ENCODE measurements at places on chromosomes 5 and 9. TPM values are rescaled to one million over a fixed set of nuclear protein-coding genes. Genes with fewer than 3 reads are reported as not detected.

DNA sequence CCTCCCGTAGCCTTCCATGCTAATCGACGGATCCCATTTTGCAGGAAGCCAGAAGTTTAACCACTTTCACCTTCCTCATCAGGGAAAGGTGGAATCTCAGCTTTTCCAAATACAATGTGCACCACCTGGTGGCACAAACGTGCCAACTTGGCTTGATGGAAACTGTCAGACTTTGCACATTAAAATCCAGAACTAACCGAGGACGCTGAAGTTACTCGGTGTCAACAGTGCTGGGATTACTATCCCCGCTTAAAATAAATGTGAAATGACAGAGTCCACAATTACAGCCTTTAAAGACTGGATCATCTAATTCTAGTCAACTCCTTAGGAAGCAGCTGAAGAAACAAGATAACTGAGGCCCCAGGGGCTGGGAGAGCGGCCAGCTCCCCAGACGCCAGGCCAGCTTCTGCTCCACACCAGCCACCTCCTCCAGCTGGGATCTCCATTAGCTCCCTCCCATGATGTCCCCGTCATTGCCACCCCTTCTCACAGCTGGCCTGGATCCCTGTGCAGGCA lies 50.1 kb upstream of the RETREG1 start:
- H3K36me3 ChIP-seq, result peaks cover 9% of the 10 kb centered on the region
- H3K27me3 ChIP-seq, result no peaks in the 10 kb centered on the region
- 0 out of 2 replicates have a peak, but pooled peaks cover 3% of the 10 kb centered on the region for H3K4me1 ChIP-seq

GRCh38 chr9:88814577-88814976 lies 176.7 kb upstream of the S1PR3 start:
- H3K4me1 ChIP-seq, result no peaks in the 10 kb centered on the region
- no peak overlapping the region for H3K27ac ChIP-seq
- H3K27me3 ChIP-seq, result no peaks in the 10 kb centered on the region
- no peak for DNase-seq
- no peak overlapping the region for H3K4me3 ChIP-seq

GRCh38 chr9:129595311-129595741 lies 25.6 kb downstream of the C9orf50 start:
- no peak for DNase-seq
- H3K4me1 ChIP-seq, result peaks cover 42% of the 10 kb centered on the region

Gene FOXD4L6
- total RNA-seq, result not detected

GRCh38 chr5:138947780-138948179 lies 72.6 kb upstream of the LRRTM2 start:
- H3K27me3 ChIP-seq, result no peaks in the 10 kb centered on the region
- no peak overlapping the region for H3K4me3 ChIP-seq
- H3K4me1 ChIP-seq, result no peaks in the 10 kb centered on the region
- no peaks in the 10 kb centered on the region for H3K36me3 ChIP-seq
- H3K27ac ChIP-seq, result no peak overlapping the region

DNA sequence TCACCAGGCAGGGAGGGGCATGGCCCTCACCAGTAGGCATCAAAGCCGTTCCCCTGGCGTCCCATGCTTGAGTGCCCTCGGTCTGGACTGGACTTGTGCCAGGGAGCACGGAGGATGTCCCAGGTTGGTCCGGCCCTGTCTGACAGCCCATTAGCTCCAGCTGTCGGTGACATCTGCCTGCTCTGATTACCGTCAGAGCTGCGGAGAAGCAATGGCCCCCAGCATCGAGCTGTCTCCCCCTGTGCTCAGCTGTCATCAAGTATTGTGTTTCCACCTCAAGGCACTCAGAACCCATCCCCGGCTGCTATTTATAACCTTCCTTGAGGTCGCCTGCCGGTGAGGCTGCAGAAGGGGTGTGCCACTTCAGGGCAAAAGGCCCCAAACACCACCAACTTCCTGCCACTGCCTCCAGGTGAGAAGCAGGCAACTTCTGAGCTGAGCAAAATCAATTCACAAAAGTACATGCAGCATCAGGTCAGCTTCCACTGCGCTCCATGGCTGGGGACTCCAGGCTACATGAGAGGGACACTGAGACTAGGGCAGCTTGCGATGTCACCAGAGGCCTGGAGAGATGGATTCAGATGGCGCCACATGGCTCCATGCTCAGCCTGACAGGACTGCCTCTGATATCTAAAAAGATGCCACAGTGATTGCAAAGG lies 142.7 kb downstream of the C5orf15 start:
- H3K27me3 ChIP-seq, result no peaks in the 10 kb centered on the region
- no peak overlapping the region for H3K4me3 ChIP-seq
- DNase-seq, result no peak
- H3K27ac ChIP-seq, result no peak overlapping the region
- H3K36me3 ChIP-seq, result no peaks in the 10 kb centered on the region
- 0 out of 2 replicates have a peak, but pooled peaks cover 6% of the 10 kb centered on the region for H3K4me1 ChIP-seq

Gene NR2F1-AS1
- total RNA-seq, result 0.32 TPM

- DNase-seq, result no peak
- no peaks in the 10 kb centered on the region for H3K36me3 ChIP-seq
- H3K4me3 ChIP-seq, result no peak overlapping the region
- no peaks in the 10 kb centered on the region for H3K4me1 ChIP-seq
- no peak overlapping the region for H3K27ac ChIP-seq
These were observed 55.6 kb downstream of the S1PR3 start for GRCh38 chr9:89046832-89047231.

GRCh38 chr5:33679791-33680190 lies 212.0 kb downstream of the ADAMTS12 start:
- no peaks in the 10 kb centered on the region for H3K36me3 ChIP-seq
- H3K27ac ChIP-seq, result no peak overlapping the region

DNA sequence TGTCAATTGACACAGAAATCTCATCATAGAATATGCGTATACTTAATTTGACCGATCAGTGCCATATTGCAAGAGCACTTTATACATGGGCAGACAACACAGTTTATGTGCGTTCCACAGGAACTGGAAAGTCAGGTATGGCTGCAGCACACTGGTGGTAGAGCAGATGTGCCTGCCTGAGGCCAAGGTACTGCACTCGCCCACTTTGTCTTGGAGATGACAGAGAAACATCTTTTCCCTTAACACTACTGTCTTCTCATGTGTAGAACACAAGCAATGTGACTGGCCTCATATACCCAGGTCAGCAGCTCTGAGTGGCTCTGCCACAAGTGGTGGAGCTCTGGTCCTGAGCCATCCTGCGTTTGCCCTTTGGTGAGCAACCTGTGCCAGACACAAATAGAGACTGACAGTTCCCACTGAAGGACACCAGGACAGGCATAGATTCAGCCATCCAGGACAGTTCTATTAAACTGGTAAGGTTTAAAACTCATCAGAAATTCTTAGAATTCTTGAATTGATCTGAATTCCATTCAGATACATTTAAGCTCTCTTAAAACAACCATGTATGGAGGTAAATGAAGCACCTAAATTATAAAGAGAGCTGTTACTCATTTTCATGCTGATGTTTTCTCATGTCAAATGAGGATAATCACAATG lies 21.0 kb upstream of the PPP2CA start:
- DNase-seq, result no peak
- no peaks in the 10 kb centered on the region for H3K36me3 ChIP-seq
- H3K4me3 ChIP-seq, result no peak overlapping the region
- H3K4me1 ChIP-seq, result peaks cover 37% of the 10 kb centered on the region
- no peak overlapping the region for H3K27ac ChIP-seq

- H3K4me1 ChIP-seq, result no peaks in the 10 kb centered on the region
- H3K27me3 ChIP-seq, result no peaks in the 10 kb centered on the region
- no peak for DNase-seq
- H3K27ac ChIP-seq, result no peak overlapping the region
These were observed 378.0 kb upstream of the PDE4D start for GRCh38 chr5:60271517-60271916.

Gene IFNA13
- not detected for total RNA-seq

Gene OBP2B
- not detected for total RNA-seq

Gene PLEKHG4B
- 15.0 TPM for total RNA-seq

Gene CBY3
- 1.3 TPM for total RNA-seq

- no peak overlapping the region for H3K4me3 ChIP-seq
- no peaks in the 10 kb centered on the region for H3K4me1 ChIP-seq
- DNase-seq, result no peak
- H3K27ac ChIP-seq, result no peak overlapping the region
These were observed 3.9 kb upstream of the MEF2C start for GRCh38 chr5:88886746-88887341.

Gene PCAT7
- total RNA-seq, result 10.4 TPM

- no peak overlapping the region for H3K4me3 ChIP-seq
- no peak overlapping the region for H3K27ac ChIP-seq
- no peak for DNase-seq
- H3K27me3 ChIP-seq, result no peaks in the 10 kb centered on the region
- H3K36me3 ChIP-seq, result no peaks in the 10 kb centered on the region
- H3K4me1 ChIP-seq, result no peaks in the 10 kb centered on the region
These were observed 22.4 kb upstream of the CAVIN4 start for GRCh38 chr9:100555471-100555870.

Gene PGM5
- total RNA-seq, result 4.2 TPM

DNA sequence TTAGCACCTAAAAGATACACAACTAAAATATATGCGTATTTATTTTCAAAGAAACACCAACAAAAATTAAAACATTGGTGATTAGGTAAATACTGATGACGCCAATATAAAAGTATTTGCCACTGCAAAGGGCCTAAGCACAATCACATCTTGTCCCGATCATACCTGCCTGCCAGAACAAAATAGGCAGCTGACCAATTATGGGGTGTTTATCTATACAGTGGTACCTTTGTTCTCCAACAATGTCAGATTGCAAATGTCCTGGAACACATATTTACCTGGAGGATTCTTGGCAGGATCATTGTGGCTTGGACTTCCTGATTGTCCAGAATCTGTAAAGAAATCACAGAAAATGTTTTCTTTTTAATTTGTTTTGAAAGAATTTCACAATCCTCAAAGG lies 134.5 kb downstream of the NFIB start:
- H3K4me3 ChIP-seq, result no peak overlapping the region
- H3K36me3 ChIP-seq, result no peaks in the 10 kb centered on the region
- no peaks in the 10 kb centered on the region for H3K4me1 ChIP-seq
- no peak for DNase-seq
- no peak overlapping the region for H3K27ac ChIP-seq

DNA sequence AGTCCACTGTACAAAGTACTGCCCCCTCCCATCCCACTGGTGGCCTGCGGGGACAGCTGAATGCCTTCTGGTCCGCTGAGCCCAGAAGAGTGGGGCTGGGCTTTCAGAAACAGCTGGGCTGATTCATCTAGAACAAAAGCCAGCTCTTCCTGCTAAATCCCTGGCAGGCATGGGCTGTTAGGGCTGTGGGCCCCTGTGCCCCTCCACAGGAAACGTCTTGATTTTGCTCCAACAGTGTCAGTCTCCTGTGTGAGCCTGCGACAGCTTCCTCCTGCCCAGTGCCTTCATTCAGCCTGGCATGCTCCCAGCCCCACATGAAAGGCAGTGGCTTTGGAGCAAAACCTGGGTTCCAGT lies 6.9 kb upstream of the GSN start:
- H3K4me1 ChIP-seq, result no peaks in the 10 kb centered on the region
- H3K4me3 ChIP-seq, result no peak overlapping the region
- H3K27me3 ChIP-seq, result no peaks in the 10 kb centered on the region
- no peaks in the 10 kb centered on the region for H3K36me3 ChIP-seq

Measured in Caco-2 (cell line).